ENCODE measurements at places on chromosomes 5 and 9.

- no peak for DNase-seq
Observed at GRCh38 chr5:130923543-130924124, 241.4 kb downstream of the HINT1 start.

DNA sequence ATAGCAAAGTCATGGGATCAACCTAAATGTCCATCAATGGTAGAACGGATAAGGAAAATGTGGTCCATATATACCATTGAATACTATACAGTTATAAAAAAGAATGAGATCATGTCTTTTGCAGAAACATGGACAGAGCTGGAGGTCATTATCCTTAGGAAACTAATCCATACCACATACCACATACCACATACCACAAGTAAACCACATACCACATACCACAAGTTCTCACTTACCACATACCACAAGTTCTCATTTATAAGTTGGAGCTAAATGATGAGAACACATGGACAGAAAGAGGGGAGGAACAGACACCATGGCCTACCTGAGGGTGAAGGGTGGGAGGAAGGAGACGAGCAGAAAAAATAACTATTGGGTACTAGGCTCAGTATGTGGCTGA lies 154.6 kb upstream of the GHR start:
- no peak for DNase-seq

DNA sequence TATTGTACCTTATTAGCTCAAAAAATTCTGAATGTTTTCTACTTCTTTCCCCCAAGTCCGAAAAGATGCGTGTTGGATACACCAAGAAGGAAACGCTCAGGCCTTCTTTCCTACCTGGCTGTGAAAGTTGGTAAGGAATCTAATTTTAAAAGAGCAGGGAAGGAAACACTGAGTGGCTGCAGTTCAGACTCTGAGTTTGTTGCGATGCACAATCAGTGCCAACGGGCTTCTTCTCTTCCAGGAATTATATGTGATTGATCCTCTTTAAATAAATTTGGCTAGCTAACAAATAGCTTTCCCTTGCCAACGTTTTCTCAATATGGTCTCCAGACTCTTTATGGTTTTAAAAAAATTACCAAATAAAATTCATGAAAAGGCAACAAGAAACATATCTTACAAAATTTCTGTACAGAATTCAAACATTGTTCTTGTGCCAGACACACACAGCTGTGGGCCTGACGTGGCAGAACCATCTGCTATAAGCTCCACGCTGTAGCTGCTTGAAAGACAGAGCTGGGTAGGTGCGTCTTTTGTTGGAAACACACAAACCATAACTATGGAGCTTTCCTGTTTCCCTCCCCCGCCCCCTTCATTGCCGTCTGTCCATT lies 493.1 kb downstream of the ZNF608 start:
- no peak for DNase-seq

GRCh38 chr5:113376640-113377039 lies 58.1 kb downstream of the TSSK1B start:
- peak; percentile 14 for DNase-seq

- DNase-seq = no peak
Observed at GRCh38 chr5:6715758-6716628, 2.8 kb downstream of the TENT4A start.

DNA sequence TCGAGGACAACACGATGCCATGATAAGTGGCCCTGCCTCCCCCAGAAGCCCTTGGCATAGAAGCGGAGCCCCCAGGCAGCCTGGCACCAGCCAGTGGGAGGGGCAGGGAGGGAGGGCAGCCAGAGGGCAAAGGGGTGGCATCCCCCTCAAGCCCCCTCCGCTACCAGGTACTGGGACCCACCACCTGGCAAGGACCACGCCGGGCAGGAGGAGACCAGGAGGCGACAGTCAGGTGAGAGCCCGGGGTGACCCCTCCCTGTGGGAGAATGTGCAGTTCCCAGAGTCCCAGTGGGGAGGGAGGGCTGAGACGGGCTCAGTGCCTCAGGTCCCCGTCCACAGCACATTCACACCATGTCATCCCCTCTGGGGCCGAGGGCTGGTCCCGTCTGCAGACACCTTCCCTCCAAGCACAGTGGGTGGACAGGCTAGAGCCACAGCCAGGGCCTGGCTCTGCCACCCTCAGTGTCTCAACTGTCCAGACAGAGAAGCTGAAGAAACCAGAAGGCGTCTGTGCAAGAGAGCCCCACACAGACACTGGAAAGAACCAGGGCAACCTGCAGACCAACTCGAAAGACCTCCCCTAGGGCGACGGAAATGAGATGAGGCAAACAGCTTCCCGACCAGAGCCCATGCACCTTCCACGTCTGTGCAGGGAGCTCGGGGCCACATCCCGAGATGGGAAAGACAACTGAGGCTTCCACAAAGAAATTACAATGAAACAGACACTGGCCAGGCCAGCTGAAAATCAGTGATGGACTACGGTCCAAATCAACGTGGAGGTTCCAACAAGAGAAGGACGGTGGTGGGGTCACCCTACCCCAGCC lies 11.1 kb downstream of the BRD3 start:
- peak; percentile 33 for DNase-seq

DNA sequence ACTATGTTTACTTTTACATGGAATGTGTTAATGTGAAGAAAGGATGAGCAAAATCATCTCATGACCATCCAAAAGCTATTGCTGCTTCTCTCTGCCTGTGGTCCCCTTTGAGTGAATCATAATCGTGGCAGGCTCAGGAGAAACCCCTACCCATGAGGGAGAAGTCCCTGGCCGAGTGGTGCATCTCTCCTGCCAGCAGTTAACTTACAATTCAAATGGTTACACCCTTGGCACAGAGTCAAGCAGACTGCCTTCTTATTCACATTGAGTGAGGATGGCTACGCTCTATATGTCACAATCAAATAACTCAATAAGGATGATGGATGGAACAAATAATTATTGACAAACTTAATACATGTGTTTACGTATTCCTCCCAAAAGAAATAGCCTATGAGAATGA lies 179.1 kb downstream of the FGF1 start:
- DNase-seq = no peak

DNA sequence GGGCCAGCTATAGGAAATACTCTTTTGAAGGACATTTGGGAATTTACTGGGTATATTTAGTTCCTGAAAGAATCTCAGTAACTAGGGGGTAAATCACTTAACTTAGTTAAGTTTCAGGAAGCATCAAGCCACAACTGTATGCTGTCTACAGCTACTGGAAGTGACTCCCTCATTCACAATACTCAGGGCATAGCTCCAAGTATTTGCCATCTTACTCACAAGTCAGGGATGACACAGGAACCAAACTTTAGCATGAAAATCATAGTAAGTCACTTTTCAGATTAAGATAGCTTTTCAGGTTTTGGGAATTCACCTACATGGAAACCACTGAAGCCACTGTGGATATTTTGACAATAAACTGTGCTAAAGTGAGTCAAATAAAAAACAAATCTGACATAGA lies 242.4 kb upstream of the ATP10B start:
- DNase-seq = no peak

GRCh38 chr9:22208846-22209585 lies 199.9 kb upstream of the CDKN2B start:
- DNase-seq = peak; percentile 42

- DNase-seq = peak; percentile 57
Observed at GRCh38 chr5:179805529-179806249, 977 bp downstream of the MGAT4B start.

- no peak for DNase-seq
Observed at GRCh38 chr9:127448112-127448805, 2.9 kb downstream of the RPL12 start.

DNA sequence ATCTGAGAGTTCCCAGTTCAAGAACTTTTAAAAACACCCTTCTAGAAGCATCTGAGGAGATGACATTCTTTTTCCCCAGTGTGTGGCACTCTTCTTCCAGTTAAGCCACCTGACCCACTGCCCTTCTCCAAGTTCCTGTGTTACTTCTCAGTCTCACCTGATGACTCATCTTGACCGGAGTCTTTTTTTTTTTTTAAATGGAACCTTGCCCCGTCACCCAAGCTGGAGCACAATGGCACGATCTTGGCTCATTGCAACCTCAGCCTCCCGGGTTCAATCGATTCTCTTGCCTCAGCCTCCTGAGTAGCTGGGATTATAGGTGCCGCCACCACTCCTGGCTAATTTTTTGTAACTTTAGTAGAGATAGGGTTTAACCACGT lies 224.1 kb upstream of the DAB2 start:
- peak; percentile 70 for DNase-seq

GRCh38 chr5:152397581-152397980 lies 7.5 kb downstream of the NMUR2 start:
- DNase-seq = no peak

GRCh38 chr5:135248801-135249231 lies 150.2 kb downstream of the MACROH2A1 start:
- DNase-seq = no peak

Data from RWPE1 (cell line).